ENCODE measurements at places on chromosomes 11 and 22.

DNA sequence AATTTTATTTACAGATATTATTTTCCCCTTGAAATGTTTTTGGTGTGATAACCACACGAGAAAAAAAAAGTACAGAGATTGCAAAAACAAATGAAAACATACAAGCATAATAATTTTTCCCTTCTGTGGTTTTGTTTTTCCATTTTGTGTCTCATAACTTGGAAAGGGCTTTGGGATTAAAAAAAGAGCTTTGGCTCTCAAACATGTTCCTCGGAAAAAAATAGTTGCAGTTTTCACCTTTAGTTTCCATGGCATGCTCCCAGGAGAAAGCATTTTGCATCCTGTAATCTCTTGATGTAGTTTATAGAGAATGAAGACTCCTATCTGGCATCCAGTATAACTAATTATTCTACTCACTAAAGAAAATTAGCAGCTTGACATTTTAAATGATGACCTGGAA lies 362.1 kb upstream of the PDGFD start:
- no peak for DNase-seq

- no peak for DNase-seq
Observed at GRCh38 chr22:28931844-28932567, 48.6 kb downstream of the ZNRF3 start.

DNA sequence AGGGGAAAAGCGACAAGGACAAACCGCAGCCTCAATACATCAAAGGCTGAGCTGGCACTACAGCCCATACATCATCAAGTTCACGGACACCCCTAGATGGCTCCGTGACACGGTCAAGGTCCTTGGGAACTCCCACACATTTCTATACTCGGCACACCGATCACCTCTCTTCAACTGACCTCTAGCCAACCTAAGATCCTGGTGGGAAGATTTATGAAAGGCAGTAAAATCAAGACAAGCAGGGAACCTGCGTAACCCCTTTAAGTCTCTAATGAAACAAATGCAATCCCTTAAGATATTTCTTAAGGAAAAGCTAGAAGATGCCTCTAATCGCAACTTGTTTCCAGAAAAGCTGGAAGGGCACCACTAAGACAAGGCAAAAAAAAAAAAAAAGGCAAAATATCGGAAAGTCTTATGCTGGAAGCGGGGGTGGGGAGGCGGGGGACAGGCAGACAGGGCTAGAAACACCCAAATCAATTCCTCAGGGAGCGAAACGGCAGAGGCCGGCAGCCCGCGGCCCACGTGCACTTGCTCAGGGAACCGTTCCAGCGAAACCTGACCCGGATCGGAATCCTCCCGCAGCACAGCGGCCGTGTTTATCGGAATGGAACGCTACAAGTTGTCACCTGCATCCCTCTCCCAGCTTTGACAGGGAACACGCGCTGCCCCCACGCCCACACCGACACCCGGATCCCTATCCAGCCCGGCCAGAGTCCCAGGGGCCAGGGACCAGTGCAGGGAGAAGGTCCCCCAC lies 1.4 kb downstream of the ARHGAP20 start:
- no peak for DNase-seq

DNA sequence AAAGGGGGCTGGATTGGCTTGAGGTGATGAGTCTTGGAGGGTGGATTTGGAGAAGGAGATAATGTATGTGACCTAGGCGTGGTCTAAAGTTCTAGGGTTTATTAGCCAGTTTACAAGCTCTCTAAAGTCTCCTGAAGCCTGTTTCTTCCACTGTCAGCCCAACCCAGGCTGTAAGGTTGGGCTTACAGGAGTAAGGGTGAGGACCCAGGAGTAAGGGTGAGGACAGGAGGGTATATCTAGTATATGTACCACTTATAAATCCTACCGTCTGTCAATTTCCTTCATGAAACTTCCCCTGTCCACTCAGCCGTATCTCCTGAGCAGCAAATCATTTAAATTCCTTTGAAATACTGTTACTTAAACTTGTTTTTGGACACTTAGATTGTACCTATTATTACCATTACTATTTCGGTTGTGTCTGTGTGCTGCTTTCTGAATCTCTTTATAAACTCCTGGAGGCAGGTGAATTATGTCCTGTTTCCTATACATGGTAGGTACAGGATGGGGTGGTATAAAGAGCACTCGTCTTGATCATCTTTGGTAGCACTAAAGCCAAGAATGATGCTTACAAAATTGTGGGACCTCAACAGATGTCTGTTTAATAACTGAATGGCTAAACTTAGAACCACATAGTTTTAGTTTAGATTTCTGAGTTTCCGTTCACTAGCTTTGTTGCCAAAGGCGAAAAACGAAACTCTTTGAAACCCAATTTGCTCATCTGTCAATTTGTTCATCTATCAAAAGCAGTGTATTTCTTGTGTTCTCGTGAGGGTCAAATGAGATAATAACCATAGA lies 192.0 kb downstream of the GRIK4 start:
- DNase-seq = no peak

DNA sequence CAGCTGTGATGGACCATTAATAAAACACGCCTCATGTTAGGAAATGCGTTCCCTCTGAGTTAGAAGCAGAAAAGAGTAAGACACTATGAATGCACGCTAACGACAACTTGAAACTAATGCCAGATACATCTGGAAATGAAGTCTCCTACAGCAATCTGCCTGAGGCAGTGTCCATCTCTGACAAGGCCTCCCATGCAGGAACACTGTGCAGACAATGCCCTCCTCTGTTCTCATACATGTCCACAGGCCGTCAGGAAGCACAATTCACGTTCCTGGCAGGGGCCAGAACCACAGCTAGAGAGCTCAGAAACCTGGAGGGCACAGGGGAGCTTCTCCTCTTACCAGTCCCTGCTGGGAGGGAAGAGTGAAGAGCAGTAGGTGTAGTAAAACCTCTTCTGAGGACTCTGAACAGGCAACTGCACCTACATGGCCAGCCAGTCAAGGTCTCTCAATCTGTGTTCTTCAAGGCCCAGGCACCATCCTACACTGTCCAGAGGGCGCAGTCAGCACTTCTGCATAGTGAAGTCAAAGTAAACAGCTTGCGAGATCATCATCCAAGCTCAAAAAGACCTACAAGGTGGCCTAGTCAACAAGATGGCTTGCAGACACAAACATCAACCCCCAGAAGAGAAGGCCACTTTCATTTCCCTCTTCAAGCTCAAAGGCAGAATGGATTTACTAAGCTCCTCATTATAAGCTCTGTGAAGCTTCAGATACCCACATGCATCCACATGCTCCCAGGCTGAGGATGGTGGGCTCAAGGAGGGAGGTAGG lies 41.5 kb upstream of the CYP2D6 start:
- DNase-seq = no peak

GRCh38 chr22:43643387-43643786 lies 168.7 kb downstream of the EFCAB6 start:
- no peak for DNase-seq

DNA sequence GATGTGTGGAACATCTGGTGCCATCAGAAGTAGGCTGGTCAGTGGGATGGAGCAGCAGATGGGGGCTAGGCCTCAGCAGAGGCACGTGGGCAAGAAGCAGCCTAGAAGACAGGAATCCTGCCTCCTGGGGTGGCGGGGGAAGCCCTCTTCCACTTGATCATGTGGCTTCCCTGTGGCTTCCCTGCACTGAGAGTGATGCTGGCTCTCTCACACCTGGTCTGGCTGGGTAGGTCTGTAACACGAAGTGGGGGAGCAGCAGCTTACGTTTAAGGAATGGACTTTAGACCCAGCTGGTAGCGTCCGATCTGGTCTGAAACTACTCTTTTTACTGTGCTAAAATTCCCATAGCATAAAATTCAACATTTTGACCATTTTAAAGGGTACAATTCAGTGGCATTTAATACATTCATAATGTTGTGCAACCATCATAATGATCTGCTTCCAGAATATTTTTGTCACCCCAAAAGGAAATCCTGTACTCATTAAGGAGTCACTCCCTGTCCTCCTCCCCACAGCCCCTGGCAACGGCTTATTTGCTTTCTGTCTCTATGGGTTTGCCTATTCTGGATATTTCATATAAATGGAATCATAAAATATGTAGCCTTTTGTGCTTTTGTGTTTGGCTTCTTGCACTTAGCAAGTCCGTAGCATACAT lies 21.7 kb downstream of the PTPN5 start:
- DNase-seq = no peak

DNA sequence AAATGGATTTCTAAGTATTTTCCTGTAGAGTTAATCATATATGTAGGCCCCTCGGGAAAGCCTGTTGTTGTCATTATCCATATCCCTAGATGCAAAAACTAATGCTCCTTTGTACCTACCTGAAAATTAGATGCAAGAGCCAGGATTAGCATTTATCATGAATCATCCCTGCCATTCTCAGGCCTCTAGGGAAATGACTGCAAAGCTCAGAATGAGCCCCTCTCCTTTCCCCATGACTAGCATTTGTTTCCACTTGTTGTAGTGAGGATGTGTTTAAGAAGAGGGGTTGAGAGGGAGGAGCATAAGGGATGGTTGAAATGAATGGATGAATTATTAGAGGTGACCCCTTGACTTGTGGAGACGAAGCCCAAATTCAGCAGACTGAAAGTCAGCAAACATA lies 537.9 kb downstream of the NTM start:
- no peak for DNase-seq

- no peak for DNase-seq
Observed at GRCh38 chr11:18368221-18368620, 26.1 kb upstream of the LDHA start.

GRCh38 chr11:23103416-23103815 lies 243.1 kb upstream of the CCDC179 start:
- DNase-seq = no peak

GRCh38 chr11:73233211-73233610 lies 15.1 kb downstream of the P2RY2 start:
- no peak for DNase-seq

DNA sequence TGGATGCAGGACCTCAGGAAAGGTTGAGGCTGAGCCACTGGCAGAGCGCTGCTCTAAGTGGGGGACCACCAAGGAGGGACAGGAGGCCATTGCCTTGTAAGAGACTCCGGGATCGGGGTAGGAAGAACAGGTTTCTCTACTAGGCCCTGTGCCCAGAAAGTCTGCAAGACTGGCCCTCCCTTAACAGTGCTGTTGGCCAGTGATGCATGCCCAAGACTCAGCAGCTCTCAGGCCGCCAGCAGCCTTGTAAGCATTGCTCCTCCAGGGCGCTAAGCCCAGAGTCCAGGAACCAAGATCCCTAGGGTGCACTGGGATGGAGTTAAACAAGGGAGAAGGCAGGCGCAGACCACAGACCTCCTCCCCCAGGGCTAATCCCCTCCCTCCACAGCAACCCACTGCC lies 39.3 kb upstream of the PANX1 start:
- no peak for DNase-seq

GRCh38 chr11:7270233-7270865 lies 18.6 kb downstream of the SYT9 start:
- no peak for DNase-seq

- DNase-seq = no peak
Observed at GRCh38 chr11:64531422-64531821, 59.6 kb upstream of the SLC22A12 start.

DNA sequence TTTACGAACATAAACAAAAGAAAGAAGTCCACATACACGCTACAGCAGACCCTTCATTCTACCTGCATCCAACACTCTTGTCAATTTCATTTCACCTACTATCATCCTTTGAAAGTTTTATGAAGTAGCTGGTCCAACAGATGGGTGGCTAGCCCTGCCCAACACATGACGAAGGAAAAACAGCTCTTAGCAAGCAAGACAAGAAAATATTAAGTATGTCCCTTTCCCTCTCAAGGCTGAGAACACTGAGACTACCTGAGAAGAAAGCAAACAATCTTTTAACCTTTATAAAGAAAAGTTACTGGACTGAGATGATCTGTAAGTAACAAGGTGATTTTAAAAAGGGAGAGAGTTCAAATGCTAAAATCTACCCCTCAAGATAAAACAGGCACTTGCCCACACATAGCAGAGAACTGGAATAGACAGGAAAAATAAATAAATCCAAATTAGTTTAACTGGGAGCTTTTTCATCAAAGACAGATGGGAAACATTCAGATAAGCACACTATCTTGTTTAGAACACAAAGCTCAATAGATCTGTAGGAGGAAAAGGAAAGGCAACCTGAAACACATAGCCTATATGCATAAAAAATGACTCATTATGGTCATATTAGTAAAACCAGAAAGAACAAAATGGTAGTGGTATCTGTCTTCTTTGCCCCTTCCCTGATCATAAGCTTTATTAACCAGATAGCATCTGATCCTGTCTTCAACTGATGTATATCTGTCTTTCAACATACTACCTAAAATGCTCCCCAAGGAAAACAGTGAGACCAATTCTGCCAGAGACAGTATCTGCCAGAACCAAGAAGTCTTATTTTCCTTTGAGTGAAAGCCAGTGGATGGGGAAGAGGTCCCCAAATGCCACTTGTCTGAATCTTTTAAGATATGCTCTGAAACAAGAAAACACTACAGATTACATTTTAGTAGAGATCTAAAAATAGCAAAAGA lies 104.3 kb downstream of the MRTFA start:
- no peak for DNase-seq

GRCh38 chr11:5004424-5005274 lies 10.0 kb downstream of the OR51L1 start:
- peak; percentile 46 for DNase-seq
